ENCODE measurements at places on chromosomes 2 and 18.

GRCh38 chr18:2914185-2914880, 67.5 kb downstream of the EMILIN2 start:
- DNase-seq, result no peak

GRCh38 chr2:190343089-190343535, 277 bp upstream of the INPP1 start:
- DNase-seq, result no peak

- no peak for DNase-seq
Measured at GRCh38 chr18:63506336-63506646, 29.5 kb downstream of the SERPINB5 start.

GRCh38 chr18:6023551-6023950, 128.2 kb upstream of the TMEM200C start:
- DNase-seq, result no peak

GRCh38 chr18:12458771-12459170, 51.0 kb downstream of the PRELID3A start:
- DNase-seq, result no peak

DNA sequence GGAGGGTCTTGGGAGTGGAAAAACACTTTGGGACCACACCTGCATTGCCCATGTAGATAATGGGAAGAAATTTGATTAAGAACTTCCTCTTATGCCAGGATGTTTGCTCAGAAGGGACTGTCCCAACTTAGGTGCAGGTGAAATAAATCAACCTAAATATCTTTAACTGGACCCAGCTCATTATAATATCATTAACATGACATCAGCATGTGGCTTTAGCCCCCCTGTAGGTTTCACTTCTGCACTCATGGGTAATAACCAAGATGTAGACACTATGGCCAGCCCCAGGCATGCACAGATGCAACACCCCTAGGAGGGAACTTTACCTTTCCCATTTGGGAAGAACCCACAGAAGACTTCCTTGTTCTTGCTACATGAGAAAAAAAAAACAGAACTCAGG, 227.4 kb upstream of the ZNF804A start:
- DNase-seq, result no peak

DNA sequence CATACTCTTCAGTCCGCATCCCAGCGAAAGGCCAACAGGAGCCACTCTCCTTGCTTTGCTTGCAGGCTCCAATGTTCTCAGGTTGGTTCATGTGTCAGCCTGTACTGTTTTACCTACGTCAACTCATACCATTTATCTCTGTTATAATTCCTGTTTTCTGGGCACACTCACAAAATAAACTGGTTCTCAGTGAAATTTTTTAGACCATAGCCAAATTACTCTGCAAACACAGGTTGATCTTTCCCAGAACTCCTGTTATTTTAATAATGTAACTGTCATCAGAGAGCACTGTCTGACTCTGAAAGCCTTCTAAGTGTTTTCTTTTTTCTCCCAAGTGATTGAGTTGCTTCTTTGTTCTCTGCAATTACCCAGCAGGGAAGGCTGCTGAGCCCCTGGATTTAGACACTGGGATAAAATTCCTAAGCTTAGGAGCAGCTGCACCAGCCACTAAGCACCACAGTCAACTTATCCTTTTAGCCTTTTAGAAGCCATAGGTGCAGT, 111.6 kb upstream of the PIEZO2 start:
- DNase-seq, result no peak

DNA sequence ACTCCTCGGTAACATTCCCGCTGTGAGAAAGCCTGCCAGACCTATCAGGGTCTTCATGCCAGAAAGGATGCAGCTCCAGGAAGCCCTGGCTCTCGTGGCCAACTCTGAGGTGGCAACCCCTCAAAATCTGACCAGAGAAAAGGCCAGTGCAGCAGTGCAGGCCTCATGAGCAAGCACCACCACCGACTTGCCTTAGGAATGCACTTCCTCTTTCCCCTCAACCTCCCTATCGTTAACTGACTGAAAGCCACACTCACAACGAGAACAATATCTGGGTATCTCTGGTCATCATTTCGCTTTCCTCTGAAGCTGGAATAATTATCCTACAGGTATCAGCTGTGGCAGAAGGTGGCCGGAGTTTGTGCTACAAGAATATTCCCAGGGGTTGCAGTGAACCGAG, 101.4 kb upstream of the POU3F3 start:
- DNase-seq, result no peak

GRCh38 chr2:34815052-34815741, 1216.1 kb upstream of the FAM98A start:
- no peak for DNase-seq

- no peak for DNase-seq
Measured at GRCh38 chr2:120436885-120437603, 91.1 kb downstream of the INHBB start.

- no peak for DNase-seq
Measured at GRCh38 chr18:23133860-23134779, 1.2 kb upstream of the CABLES1 start.

DNA sequence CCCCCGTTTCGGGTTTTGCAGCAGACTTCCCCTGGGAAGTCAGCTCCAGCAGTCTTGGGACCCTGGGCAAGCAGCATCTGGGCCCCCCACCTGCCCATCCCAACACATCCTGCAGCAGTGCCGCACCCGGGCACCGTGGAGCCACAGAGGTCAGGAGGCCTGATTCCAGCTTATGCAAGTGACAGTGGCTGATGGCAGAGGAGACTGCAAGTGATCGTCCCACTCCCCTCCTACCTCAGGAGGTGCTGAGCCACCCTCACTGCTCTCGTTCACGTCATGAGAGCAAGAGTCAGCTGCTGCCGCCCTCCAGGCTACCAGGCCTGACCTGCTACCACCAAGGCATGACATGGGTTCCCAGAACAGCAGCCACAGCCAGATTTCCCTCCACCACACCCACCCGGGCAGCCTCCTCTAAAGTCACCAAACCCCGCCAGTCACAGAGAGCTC, 18.2 kb downstream of the COX7A2L start:
- no peak for DNase-seq

GRCh38 chr2:179539124-179539511, 274.5 kb upstream of the SESTD1 start:
- no peak for DNase-seq

GRCh38 chr2:231392431-231393148, 2.9 kb upstream of the B3GNT7 start:
- DNase-seq, result no peak

GRCh38 chr2:23649819-23650218, 264.8 kb downstream of the KLHL29 start:
- DNase-seq, result no peak

- DNase-seq, result no peak
Measured at GRCh38 chr2:28716265-28716865, 35.3 kb upstream of the PPP1CB start.

- DNase-seq, result no peak
Measured at GRCh38 chr2:17680119-17680518, 73.5 kb downstream of the SMC6 start.

GRCh38 chr2:195590861-195591205, 66.2 kb upstream of the SLC39A10 start:
- DNase-seq, result no peak

DNA sequence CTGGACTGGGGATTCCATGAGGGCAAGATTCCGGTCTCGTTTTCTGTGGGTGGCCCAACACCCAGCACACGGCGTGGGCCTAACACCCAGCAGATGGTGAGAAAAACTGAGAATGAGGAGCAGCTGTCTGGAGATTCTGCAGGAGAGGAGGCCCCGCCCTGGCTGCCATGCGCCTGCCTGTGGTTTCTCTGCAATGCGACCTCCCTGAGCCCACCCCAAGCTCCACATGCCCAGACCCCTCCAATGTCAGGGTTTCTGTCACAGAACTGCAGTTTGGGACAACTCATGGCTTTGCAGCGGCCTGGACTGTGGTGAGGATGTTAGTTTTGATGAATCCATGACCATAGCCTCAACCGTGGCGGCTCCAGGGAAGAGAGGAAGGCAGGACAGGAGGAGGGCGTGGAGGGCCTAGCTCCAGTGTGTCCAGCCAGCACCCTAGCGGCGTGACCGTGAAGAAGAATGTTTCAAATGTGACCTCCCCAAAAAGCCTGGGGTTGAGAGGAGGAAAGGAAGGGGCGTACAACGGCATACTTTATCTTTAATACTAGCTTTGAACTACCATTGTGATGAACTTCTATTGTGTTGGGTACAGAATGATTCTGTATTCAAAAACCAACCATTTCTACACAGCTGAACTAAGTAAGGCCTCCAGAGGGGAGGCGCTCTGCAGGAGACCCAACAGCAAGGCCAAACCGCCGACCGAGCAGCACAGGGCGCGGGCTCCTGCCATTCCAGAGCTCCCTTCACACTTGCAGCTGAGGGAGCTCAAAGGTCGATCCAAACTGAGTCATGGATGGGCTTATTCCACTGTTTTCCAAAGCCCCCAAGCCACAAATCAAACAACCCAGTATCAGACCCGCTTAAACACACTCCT, 3.4 kb downstream of the PXDN start:
- no peak for DNase-seq

- DNase-seq, result no peak
Measured at GRCh38 chr18:44636241-44636640, 44.4 kb upstream of the SETBP1 start.

GRCh38 chr2:198351647-198352046, 547.3 kb downstream of the PLCL1 start:
- DNase-seq, result no peak

DNA sequence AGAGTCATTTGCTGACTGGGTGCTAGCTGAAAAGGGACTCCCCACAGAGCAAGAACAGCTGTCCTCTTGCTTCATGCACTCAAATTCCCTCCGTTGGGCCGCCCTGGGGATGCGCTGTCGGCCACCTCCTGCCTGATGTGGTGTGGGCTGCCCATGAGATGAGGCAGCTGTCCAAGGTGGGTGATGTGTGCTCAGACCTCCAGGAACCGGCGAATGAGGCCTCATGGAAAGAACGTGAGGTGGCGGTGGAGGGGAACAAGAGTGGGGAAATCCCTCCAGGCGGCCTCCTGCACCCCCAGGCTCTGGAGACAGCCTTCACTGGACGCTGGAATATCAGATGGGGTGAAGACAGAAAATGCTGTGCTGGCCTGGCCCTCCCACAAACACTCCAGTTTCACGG, 79.8 kb downstream of the LONRF2 start:
- DNase-seq, result no peak

GRCh38 chr2:183185534-183185933, 61.3 kb downstream of the NUP35 start:
- DNase-seq, result no peak
